ENCODE measurements at places on chromosomes 6 and 20.

DNA sequence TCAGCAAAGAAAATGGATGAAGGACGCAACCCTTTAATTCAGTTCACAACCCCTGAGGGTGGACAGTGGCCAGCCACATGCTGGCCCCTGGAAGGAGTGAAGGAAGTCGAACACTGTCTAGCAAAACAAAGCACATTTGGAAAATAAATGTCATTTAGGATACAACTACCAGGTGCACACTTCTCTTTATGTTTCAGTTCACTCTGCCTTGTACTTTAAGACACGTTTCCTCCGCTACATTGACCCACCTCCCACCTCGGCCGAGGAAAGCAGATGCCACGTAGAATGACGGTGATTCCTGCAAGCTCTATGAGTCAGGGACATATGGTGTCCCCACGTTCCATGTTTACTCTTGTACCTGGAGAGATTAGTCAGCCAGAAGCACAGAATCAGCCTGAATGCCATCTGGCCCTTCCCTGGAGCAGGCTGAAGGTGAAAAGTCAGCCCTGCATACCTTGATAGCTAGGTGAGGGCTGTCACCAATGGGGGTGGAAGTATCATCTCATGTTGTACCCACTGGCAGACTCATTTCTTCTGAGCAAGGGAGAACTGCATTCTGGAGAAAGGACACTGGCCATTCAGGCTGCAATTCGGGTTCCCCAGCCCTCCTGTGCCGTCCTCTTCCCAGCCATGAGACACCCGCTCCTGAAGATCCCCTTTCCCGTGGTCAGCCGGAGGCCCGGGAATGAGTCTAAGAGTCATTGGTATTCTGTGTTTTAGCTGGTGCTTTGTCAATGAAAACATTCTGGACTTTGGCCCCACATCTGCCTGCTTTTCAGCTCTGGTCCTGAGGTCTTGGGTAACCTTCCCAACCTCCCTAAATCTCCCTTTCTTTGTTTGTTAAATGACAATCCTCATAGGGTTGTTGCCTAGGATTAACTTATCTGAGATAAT, 60.6 kb downstream of the FOXA2 start:
- no peak for DNase-seq

DNA sequence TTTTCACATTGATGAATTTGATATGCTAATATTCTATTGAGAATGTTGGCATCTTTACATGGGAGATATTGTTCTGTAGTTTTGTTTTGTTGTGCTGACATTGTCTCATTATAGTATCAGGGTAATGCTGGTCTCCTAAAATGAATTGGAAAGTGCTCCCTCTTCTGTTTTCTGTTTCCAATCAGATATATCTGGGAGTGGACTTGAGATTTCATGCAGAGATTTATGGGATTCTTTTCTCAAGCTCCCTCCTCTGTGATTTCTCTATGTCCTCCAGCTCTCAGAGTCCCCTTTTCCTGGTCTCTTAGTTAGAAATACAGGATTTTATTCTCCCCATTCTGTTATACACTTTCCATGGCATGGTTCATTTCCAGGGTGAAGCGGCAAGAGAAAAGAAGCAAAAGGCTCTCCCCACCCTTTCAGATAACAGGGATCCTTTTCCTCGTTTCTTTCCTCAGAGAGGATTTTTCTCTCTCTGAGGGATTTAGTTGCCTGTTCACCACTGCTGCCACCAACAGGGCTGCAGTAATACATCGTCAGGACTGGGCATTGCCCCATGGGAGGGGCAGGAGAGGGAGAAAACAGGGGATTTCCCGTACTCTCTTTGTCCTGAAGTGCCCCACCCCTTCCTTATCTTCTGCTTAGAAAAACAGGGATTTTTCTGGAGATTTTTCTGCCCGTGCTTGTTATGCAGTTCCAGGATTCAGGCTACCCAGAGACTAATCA, 59.3 kb upstream of the STMND1 start:
- DNase-seq, result peak; percentile 57

DNA sequence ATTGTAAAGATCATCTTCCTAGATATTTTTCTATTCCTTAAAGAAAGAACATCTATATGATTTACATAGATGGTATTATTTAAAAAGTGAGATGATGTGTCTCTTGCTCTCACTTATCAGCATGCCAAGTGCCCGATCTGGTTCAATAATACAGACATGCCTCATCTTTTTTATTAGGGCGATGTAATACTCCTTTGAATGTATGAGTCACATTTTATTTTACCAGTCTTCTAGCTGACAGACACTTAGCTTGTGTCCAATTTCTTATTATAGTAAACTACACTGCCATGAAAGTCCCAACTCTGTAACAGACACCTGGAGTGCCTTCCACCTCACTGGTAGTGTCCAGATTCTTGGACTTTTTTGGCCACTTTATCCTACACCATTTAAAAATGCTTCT, 586.6 kb upstream of the BTBD3 start:
- DNase-seq, result no peak

- peak; percentile 45 for DNase-seq
Observed at GRCh38 chr6:44733868-44734267, 346.4 kb downstream of the CDC5L start.

DNA sequence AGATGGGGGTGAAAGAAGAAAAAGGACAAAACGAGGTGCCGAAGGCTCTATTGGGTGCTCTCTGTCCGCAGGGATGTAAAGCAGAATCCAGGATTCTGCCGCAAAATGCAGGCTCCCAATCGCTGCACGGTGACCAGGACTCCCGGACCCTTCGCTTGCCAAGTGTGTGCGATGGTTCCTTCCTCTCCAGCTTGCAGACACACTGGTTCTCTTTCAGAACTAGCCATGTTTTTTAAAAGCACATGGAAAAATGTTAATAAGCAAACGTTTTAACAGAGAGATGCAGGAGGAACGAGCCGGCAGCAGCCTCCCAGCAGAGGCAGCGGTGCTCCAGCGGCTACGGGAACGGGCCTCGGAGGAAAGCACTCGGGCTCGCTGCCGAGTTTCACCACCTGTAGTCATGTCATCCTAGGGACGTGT, 59.6 kb downstream of the ZNF831 start:
- no peak for DNase-seq

DNA sequence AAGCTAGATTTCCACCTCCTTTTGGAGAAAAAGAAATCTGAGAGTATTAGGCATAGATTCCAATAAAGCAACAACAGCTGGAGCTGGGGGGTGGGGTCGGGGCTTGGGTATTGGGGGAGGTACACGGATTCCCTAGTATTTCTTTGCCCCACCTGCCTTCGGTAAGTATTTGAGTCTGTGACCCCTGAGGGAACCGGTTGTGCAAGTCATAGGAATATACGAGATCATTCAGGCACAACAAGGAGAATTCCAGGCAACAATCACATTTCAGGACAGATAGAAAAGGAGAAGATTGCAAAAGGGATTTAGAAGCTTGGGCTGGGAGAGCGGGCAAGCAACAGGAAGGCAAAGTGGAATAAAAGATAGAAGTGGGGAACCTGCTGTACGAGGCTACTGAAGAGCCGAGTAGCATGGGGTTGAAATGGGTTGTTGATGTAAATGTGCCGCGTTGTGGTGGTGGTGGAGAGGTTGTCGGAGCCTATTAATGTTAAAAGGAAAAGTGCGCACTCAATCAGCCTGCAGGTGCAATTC, 148.9 kb downstream of the BCAS1 start:
- no peak for DNase-seq

- no peak for DNase-seq
Observed at GRCh38 chr20:17895641-17896171, 72.9 kb downstream of the SNX5 start.

GRCh38 chr6:53199156-53199555, 50.5 kb upstream of the GCM1 start:
- DNase-seq, result no peak

DNA sequence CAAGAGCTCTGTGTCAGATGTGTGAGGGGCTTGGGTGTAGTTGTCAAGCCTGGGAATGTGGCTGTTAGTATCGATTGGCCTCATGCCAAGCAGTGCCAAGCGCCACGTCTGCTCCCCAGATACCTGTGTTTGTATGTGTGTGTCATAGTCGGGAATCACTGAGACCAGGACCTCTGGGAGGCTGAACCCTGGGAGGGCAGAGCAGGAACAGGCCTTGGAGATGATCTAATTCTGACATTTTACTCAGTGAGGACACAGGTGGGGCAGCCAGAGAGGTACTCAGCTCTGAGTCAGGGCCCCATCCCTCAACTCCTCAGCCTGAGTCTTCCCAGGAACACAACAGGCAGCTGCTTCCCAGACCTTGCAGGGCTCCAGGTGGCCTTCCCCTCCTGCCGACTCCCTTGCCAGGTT, 51.2 kb upstream of the FANCE start:
- DNase-seq, result no peak

- peak; percentile 38 for DNase-seq
Observed at GRCh38 chr6:33206864-33207551, 1.3 kb upstream of the RING1 start.

Data from left lung (tissue), 14 donors.